ENCODE measurements at places on chromosomes 3 and 15.

DNA sequence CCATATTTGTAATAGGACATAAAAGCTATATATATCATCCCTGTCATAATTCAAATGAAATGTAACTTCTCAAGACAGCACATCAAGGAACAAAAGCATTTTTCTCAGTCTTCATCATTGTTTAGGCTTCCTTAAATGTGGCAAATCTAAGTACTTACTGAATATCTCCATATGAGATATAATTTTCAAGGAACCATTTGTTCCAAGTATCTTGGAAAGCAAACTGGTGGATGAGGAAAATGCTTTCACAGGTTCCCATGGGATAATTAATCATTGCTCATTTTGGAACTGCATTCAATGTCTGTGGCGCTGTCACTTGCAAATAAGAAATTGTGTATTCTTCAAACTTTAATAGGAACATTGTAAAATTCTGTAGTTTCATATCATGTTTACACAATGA is 52.6 kb upstream of the ZNF385D start:
- no peak for DNase-seq

DNA sequence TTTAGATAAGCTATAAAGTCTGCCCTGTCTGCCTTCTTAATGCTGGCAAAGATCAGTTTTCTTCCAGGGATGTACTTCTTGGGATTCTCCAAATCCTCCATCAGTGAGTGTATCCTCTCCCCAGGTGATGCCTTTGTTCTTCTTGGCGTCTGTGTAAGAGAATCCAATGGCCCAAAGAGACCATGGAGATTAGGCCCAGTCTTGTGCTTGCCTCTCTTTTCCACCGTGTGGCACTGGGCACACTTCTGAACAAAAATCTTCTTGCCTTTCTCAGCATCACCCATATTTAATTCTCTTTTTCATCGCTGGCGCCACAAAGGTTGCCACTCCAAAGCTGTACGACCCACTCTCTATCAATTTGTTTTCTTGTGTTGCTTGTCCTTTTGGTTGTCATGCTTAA is 32.2 kb upstream of the TAMM41 start:
- no peak for DNase-seq

GRCh38 chr15:94478763-94479162 is 247.4 kb downstream of the MCTP2 start:
- no peak for DNase-seq

- no peak for DNase-seq
Observed at GRCh38 chr3:12911881-12912415, 70.6 kb upstream of the RPL32 start.

DNA sequence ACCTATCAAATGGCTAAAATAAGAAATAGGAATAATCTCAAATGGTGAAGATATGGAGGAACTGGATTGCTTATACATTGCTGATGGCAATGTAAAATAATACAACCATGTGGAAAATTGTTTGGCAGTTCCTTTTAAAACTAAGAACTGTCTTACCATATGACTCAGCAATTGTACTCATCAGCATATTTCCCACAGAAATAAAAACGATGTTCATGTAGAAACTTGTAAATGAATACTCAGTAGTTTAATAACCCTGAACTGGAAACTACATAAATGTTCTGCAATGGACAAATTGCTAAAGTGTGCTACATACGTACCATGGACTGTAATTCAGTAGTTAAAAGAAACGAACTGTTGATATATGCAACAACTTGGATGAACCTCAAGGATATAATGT is 253.9 kb upstream of the RBMS3 start:
- DNase-seq = no peak

GRCh38 chr3:59444294-59444671 is 394.5 kb upstream of the CFAP20DC start:
- DNase-seq = no peak

DNA sequence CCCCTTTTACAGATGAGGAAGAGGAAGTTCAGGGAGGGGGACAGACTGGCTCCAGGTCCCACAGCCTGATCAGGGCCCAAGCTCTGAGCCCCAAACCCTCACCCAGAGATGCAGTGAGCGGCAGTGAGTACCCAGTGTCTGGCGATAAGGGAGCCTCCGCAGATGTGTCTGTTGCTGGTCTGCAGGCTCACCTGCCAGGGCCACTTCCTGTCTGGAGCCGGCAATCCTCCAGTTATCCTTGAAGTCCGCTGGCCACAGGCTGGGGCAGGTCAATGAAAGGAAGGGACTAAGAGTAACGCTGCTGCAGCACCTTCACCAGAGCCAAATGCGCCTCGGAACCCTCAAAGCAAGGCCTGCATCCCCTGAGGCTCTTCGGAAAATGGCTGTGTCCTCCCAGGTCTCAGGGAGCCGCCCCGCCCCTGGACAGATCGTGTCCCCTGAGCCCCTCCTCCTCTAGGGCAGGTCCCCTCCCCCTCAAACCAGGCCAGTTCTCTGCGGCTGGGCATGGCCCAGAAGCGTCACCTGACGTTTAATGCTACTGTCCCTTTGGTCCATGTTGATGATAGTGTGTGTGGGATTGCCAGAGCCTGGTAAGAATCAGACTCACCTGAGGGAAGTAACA is 51.5 kb downstream of the MYL3 start:
- no peak for DNase-seq

- no peak for DNase-seq
Observed at GRCh38 chr15:56205061-56205876, 38.4 kb downstream of the RFX7 start.

DNA sequence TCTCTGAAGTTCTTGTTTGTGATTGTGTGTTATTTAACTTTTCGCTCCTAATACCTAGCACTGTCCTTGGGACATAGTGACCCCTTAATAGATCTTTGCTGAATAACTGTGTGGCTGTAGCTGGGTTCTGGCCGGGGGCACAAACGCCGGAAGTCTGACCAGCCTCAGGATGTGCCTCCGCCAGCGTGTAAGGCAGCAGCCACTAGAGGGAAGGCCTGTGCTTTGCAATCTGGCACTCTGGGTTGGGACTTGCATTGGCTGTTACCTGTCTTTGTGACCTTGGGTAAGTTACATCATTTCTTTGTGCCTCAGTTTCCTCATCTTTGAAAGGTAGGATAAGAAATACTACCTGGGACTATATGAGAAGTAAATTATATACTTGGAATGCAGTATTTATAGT is 158.7 kb downstream of the GHSR start:
- no peak for DNase-seq

All from NCI-H1048 (cell line).